ENCODE measurements at places on chromosomes 7 and 10. TPM values are rescaled to one million over a fixed set of nuclear protein-coding genes. Genes with fewer than 3 reads are reported as not detected.

The TSPAN14 gene
- 98.8 TPM for total RNA-seq

The MSRB2 gene
- 12.1 TPM for total RNA-seq

The PKD2L1 gene
- total RNA-seq, result not detected

DNA sequence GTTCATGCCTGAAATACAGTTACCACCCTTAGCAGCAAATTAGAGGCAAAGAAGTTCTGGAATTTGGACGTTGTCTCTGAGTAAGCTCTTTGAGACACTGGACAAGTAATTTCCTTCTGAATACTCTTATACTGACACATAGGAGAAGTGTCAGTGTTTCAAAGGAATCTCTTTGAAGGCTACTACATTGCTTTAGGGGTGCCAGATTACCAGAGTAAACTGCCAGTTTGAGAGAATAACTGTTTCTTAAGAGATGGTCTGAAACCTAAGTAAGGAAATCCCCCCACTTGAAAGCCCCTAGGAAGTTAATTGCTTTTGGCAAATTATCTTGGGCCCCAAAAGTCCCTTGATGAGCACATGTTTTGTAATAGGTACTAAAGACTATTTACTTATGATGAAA, 3.4 kb downstream of the FAS start:
- no peak for DNase-seq

GRCh38 chr10:60898321-60898720, 45.7 kb downstream of the RHOBTB1 start:
- DNase-seq, result no peak

DNA sequence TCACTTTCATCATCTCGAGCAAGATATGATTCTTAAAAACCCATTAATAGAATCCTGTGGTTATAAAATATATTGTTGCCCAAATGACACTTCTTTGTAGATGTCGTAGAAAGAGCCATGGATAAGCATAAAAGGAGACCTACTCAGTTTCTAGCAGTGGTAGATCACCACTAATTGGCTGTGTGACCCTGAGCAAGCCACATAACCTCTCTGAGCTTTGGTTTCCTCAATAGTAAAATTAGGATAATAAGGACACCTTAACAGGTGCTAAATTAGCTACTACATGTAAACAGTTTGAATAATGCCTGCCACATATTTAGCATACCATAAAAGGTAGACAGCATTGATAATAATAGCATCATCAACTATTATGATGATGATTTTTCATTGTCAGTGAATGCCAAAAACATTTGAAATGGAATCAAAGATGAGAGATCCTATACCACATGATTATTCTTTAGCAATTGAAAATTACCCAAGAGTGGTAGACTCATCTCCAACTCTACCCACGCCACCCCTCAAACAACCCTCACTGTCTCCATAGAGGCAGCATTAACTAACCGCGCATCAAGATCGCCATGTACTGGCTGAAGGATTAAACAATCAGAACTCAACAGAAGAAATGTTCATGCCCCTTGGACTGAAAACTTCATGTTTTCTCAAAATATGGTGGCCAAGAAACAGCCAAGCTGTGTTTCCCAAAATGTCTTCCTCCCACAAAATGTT, 45.8 kb downstream of the CHST15 start:
- DNase-seq, result no peak

GRCh38 chr7:87480386-87480785, 4.9 kb upstream of the ABCB4 start:
- no peak for DNase-seq

- no peak for DNase-seq
Observed at GRCh38 chr7:106018566-106019469, 55.8 kb downstream of the CDHR3 start.
